Endothelial cell of umbilical vein (primary cell): ENCODE measurements at places on chromosomes 3 and 15. TPM values are rescaled to one million over a fixed set of nuclear protein-coding genes. Genes with fewer than 3 reads are reported as not detected.

BLM gene
- total RNA-seq: 17.3 and 18.6 TPM in 2 replicates

GRCh38 chr3:100748220-100748619, 38.9 kb downstream of the TFG start:
- no peak overlapping the region for H3K4me3 ChIP-seq
- DNase-seq: no peak
- no peaks in the 10 kb centered on the region for H3K27me3 ChIP-seq

- no peak for DNase-seq
- H3K27me3 ChIP-seq: no peaks in the 10 kb centered on the region
- H3K36me3 ChIP-seq: no peaks in the 10 kb centered on the region
- H3K4me1 ChIP-seq: no peaks in the 10 kb centered on the region
Observed at GRCh38 chr3:32480604-32481003, 22.0 kb downstream of the CMTM6 start.

ALDH1A2 gene
- 11.7 and 34.9 TPM in 2 replicates for total RNA-seq

OR5H15 gene
- not detected in 2 replicates for total RNA-seq

TOMM70 gene
- 28.3 and 32.3 TPM in 2 replicates for total RNA-seq

GRCh38 chr15:51195459-51195858, 100.8 kb upstream of the TNFAIP8L3 start:
- H3K4me1 ChIP-seq: peaks cover 12% of the 10 kb centered on the region
- H3K36me3 ChIP-seq: no peaks in the 10 kb centered on the region
- no peak for DNase-seq
- H3K27me3 ChIP-seq: peaks cover 63% of the 10 kb centered on the region

GRCh38 chr15:52021128-52021671, 2.2 kb downstream of the MAPK6 start:
- H3K27me3 ChIP-seq: no peaks in the 10 kb centered on the region
- DNase-seq: peak; percentile 85
- H3K27ac ChIP-seq: peak overlapping the region; percentile 96
- peak overlapping the region; percentile 73 for H3K4me3 ChIP-seq
- H3K36me3 ChIP-seq: no peaks in the 10 kb centered on the region
- H3K4me1 ChIP-seq: peaks cover 25% of the 10 kb centered on the region

- DNase-seq: no peak
- no peak overlapping the region for H3K4me3 ChIP-seq
- peaks cover 2% of the 10 kb centered on the region for H3K27me3 ChIP-seq
- no peak overlapping the region for H3K27ac ChIP-seq
- H3K4me1 ChIP-seq: no peaks in the 10 kb centered on the region
- H3K36me3 ChIP-seq: no peaks in the 10 kb centered on the region
Observed at GRCh38 chr15:62797171-62797570, 245.4 kb upstream of the TPM1 start.

DNA sequence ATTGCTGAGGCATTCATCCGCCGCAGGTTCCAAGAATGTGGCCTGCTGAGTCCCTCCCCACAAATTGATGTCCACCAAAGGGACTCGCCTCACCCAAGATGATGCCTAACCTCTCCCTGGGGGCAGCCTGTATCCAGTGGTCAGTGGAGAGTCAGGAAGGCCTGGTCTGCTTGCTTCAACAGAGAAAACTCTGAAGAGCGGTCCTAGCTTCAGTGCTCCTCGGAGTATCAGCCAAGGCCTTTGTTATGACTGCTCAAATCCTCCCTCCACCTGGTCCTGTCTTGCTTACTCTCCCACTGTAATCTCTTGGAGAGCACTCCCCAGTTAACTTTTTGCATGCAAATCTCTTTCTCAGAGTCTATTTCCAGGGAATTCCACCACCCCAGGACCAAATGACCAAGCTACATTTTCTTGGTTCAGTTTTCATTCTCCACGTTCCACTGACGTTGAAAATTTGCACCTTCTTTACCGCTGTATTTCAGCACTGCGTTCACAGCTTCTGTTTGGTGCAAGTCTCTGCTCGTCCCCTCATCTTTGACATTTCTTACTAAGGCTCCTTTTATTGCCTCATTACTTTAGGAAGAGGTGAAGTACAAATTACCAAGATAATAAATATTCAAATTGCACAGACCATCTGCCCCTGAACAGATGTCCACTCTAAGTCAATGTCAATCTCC, 22.3 kb downstream of the CMTM7 start:
- H3K36me3 ChIP-seq: no peaks in the 10 kb centered on the region
- H3K4me3 ChIP-seq: no peak overlapping the region
- no peaks in the 10 kb centered on the region for H3K27me3 ChIP-seq
- H3K4me1 ChIP-seq: peaks cover 46% of the 10 kb centered on the region
- DNase-seq: no peak
- peak overlapping the region; percentile 89 for H3K27ac ChIP-seq

DNA sequence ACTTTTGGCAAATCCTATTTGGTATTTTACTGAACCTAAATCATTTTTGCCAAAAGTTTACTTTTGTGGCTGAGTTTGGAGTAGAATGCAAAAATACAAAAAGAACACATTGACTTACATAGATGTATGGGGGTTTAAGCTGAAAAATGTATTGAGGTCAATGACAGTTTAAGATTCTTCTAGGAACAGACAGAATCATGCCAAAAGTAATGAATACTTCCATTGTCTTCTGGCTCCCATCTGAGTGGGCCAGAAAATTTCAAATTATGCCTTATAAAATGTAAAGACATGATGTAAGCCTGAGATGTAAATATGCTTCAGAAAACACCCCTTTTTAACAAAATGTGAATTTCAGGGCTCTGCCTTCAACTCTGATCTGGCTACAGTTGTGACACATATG, 375.1 kb upstream of the DPH6 start:
- H3K27ac ChIP-seq: no peak overlapping the region
- H3K4me1 ChIP-seq: no peaks in the 10 kb centered on the region
- no peaks in the 10 kb centered on the region for H3K36me3 ChIP-seq
- no peak overlapping the region for H3K4me3 ChIP-seq

DNA sequence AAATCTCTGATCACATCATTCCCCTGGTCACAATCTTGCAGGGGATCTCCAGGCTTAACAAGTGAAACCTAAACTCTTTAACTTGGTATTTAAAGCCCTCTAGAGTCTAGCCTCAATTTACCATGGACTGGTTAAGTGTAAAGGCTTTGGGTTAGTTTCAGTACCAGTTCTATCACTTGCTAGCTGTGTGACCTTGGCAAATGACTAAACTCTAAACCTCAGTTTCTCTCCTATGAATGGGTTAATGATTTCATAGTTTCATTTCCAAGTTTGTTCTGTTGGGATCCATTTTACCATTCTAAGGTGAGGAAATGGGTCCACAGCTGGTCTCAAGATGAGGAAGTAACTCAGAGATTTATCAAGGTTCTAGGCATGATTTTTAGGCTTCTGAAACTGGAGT, 38.8 kb upstream of the TIMP4 start:
- DNase-seq: no peak
- H3K4me1 ChIP-seq: peaks cover 22% of the 10 kb centered on the region
- no peaks in the 10 kb centered on the region for H3K36me3 ChIP-seq
- H3K4me3 ChIP-seq: no peak overlapping the region
- H3K27ac ChIP-seq: no peak overlapping the region

DNA sequence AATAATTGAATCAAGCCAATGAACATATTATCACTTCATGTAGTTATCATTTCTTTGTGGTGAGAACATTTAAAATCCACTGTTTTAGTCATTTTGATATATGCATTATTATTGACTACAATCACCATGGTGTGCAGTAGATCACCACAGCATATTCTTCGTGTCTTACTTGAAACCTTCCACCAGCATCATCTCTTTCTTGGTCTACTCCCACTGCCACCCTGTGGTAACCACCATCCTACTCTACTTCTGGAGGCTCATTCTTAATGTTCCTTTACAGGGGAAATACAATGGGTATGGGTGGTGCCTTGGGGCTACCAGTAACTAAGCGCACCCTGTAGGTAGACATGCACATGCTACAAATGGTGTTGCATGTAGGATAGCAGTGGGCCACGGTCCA, 25.4 kb downstream of the PXK start:
- no peaks in the 10 kb centered on the region for H3K36me3 ChIP-seq
- no peaks in the 10 kb centered on the region for H3K27me3 ChIP-seq
- no peak overlapping the region for H3K4me3 ChIP-seq
- no peak overlapping the region for H3K27ac ChIP-seq
- H3K4me1 ChIP-seq: no peaks in the 10 kb centered on the region
- DNase-seq: no peak

DNA sequence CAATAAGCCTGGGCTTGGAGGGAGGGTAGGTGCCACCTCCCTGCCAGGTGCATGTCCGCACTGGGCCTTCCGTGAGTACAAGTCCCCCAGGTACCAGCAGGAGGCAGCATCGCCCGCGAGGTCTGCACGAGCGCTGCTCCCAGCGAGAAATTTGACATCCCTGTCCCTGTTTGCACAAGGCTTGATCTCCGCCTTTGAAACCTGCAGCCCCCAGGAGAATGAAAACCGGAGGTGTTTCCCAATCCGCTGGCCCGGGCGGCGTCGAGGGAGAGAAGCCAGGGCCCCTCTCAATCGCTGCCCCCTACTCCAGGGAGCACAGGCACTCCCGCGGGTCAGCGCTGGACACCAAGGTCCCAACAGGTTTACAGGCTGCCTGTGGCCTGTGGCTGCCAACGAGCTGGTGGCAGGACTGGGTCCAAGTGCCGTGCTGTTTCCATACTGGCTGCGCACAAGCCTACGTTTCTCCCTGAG, 961 bp downstream of the HAPLN3 start:
- H3K27ac ChIP-seq: no peak overlapping the region
- DNase-seq: peak; percentile 72
- H3K4me3 ChIP-seq: no peak overlapping the region
- H3K36me3 ChIP-seq: no peaks in the 10 kb centered on the region

DPPA2 gene
- total RNA-seq: not detected in 2 replicates

DNA sequence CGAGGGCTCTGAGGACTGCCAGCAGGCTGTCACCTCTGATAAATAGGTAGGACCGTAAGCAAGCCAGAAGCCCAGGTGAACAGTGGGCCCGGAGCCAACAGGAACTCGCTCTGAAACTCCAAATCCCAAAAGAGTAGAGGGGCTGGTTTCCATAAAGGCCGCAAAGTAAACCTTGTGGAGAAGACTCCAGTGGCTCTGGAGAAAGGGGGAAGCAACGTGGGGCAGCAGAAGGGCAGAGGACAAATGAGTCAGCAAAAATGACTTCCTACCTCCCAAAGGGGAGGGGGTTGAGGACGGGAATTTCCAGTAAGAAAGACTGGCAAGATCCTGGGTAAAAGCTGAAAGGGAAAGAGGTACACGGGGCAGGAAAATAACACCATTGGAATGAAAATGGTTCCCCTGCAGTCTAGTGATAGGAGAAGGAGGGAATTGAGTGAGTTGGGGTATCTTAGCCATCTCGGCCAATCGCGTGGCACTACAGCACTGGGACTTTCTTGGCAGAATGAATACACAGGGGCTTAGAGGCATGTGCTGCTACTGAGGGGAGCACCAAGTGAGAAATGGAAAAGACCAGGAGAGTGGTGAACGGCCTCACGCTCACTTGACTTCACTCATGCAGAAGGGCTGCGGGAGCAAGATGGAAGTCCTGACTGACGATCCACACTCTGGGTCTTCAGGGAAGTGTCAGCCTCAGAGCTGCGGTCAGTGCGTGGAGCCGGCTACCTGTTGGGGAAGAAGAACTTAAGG, 33.2 kb downstream of the BMF start:
- H3K27me3 ChIP-seq: no peaks in the 10 kb centered on the region
- peak; percentile 52 for DNase-seq
- peaks cover 20% of the 10 kb centered on the region for H3K4me1 ChIP-seq
- H3K36me3 ChIP-seq: no peaks in the 10 kb centered on the region

PRR20G gene
- total RNA-seq: not detected in 2 replicates

PLIN1 gene
- 0.12 TPM in 1 of 2 replicates, not detected in the other for total RNA-seq

DNA sequence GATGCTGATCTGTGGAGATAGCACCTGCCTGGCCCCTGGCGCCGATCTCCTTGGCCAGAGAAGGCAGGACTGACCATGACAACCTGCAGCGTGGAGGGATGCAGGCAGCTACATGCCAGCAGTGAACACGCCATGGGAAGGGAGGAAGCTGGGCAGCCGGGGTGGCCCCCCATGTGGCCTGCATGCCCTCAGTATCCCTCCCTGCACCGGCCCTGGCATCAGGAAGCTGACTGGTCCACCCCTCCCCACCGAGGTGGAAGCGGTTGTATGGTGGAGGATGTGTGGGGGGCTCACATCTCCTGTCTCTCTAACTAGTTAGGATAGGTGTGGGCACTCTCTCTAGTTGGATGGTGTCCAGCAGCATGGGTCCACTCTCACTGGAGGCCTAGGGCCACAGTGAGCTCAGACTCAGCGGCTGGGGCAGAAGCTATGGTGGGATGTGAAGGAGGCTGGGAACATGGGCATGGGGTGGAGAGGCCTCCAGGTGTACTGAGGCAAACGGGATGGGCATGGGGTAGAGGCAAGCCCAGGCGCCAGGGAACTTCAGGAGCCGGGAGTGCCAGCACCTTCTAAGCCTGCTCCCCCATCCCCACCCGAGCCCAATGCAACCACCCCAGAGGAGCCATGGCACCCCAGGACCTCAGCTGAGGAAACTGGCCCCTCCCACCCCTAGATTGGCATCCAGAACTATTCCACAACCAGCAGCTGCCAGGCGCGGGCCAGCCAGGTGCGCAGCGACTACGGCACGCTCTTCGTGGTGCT, 1.8 kb upstream of the ABTB1 start:
- no peak overlapping the region for H3K4me3 ChIP-seq
- DNase-seq: no peak
- H3K4me1 ChIP-seq: peaks cover 5% of the 10 kb centered on the region

DNA sequence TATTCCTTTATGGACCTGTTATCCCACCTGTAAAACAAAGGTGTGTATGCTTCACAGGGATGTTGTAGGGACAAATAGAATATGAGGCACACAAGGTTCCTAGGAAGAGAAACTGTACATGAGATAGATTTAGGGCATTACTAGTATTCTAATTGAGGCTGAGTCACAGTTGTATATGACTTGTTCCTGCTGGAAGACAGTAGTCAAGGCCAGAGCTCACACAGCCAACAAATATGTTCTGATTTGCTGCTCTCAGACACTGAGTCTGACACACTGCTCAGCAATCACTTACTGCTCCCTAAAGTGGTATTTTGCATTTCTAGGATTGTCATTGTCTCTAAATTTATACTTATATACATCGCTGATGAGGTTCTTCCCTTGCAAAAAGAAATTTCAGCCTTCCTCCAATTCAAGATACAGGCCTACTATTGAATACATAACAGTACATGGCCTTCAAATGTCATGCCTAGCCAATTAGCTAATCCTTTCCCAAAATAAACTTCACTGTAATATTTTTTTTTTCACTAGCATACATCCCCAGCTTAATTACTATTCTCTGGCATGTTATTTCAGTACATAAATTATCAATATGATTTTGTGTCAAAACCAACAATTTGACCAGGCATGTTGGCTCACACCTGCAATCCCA, 69.8 kb downstream of the TIGIT start:
- DNase-seq: no peak
- H3K36me3 ChIP-seq: no peaks in the 10 kb centered on the region
- H3K27ac ChIP-seq: no peak overlapping the region
- no peak overlapping the region for H3K4me3 ChIP-seq

DNA sequence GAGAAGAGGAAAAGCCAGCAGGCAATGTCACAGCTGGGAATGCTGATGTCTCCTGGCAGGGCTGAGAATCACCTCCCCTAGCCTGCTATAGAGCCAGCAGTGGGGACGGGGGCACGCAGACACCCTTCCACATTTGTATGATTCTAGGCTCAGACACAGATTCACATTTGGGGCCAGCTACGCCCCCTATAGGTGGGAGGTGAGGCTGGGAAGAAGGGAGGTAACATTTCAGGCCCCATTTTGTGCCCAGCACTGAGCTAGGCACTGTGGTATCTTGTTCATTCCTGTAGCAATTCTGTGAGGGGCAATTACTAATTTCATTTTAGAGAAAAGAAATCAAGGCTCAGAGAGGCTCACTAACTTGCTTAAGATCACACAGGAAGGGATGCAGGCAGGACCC, 15.9 kb upstream of the ACAD9 start:
- H3K4me1 ChIP-seq: no peaks in the 10 kb centered on the region
- H3K4me3 ChIP-seq: no peak overlapping the region
- no peak for DNase-seq

SUSD5 gene
- 15.3 and 18.8 TPM in 2 replicates for total RNA-seq

- no peaks in the 10 kb centered on the region for H3K27me3 ChIP-seq
- no peak overlapping the region for H3K27ac ChIP-seq
- no peaks in the 10 kb centered on the region for H3K4me1 ChIP-seq
- H3K36me3 ChIP-seq: no peaks in the 10 kb centered on the region
Observed at GRCh38 chr3:59733041-59733809, 683.4 kb upstream of the CFAP20DC start.
